NCI-H187 treated with DMSO at 0.1 percent for 48 hours (cell line): ENCODE measurements at places on chromosomes 7 and 10.

DNA sequence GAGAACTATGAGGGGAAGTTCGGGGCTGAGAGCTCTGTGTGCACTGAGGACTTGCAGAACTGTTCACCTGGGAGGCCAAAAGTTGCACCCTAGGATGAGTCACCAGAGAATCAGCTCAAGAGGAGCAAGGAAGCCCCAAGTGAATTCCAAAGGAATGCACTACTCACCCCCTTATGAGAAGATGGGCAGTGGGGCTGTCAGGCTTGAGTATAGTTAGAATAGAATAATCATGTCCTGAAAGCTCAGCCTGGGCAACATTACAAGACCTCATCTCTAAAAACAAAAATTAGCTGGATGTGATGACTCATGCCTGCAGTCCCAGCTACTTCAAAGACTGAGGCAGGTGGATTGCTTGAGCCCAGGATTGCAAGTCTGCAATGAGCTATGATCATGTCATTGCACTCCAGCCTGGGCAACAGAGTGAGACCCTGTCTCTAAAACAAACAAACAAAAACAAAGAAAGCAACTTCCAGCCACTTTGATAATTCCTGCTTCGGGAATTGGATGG, 30.0 kb downstream of the MAP3K8 start:
- DNase-seq = no peak

- DNase-seq = no peak
These were observed 118.0 kb downstream of the WDFY4 start for GRCh38 chr10:48802611-48803071.

DNA sequence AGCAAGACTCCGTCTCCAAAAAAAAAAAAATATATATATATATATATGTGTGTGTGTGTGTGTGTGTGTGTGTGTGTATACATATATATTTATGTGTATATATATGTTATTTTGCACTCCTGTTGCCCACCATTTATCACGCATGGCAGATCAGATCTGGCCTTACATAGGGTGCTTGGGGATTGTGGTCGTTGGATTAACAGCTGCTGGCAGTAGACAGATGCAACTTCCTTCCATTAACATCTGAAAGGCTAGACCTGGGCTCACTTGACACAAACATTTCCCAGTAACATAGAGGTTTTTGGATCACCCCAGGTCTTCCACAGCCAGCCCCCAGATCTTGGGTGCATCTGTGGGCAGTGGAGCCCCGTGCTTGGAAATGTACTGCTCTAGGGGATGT, 40.8 kb upstream of the DLD start:
- no peak for DNase-seq

- no peak for DNase-seq
These were observed 94.3 kb upstream of the PDE1C start for GRCh38 chr7:32164341-32164996.

- no peak for DNase-seq
These were observed 56.8 kb downstream of the PARP12 start for GRCh38 chr7:140005754-140006503.

GRCh38 chr7:147646568-147646967, 944.0 kb upstream of the C7orf33 start:
- no peak for DNase-seq

- no peak for DNase-seq
These were observed 14.8 kb downstream of the ATG9B start for GRCh38 chr7:151009327-151010036.
